ENCODE measurements at places on chromosomes 2 and 18. TPM values are rescaled to one million over a fixed set of nuclear protein-coding genes. Genes with fewer than 3 reads are reported as not detected.

C2orf68 gene
- 16.3 TPM for total RNA-seq

SAG gene
- total RNA-seq, result not detected

GNAL gene
- 0.20 TPM for total RNA-seq

ANKRD29 gene
- 0.35 TPM for total RNA-seq

HTR2B gene
- total RNA-seq, result not detected

SPP2 gene
- total RNA-seq, result not detected

- H3K27me3 ChIP-seq, result no peaks in the 10 kb centered on the region
- no peak for DNase-seq
- no peaks in the 10 kb centered on the region for H3K36me3 ChIP-seq
These were observed 55.6 kb upstream of the FZD5 start for GRCh38 chr2:207825045-207825954.

GRCh38 chr2:225011585-225011984 is 30.7 kb downstream of the DOCK10 start:
- peak; percentile 17 for DNase-seq
- peaks cover 95% of the 10 kb centered on the region for H3K4me1 ChIP-seq
- H3K4me3 ChIP-seq, result peak overlapping the region; percentile 83
- H3K27me3 ChIP-seq, result no peaks in the 10 kb centered on the region

- DNase-seq, result no peak
- peaks cover 22% of the 10 kb centered on the region for H3K36me3 ChIP-seq
- peaks cover 60% of the 10 kb centered on the region for H3K4me1 ChIP-seq
- H3K27ac ChIP-seq, result no peak overlapping the region
- no peak overlapping the region for H3K4me3 ChIP-seq
- H3K27me3 ChIP-seq, result no peaks in the 10 kb centered on the region
These were observed 223.6 kb downstream of the SLC8A1 start for GRCh38 chr2:40228310-40228709.

DNA sequence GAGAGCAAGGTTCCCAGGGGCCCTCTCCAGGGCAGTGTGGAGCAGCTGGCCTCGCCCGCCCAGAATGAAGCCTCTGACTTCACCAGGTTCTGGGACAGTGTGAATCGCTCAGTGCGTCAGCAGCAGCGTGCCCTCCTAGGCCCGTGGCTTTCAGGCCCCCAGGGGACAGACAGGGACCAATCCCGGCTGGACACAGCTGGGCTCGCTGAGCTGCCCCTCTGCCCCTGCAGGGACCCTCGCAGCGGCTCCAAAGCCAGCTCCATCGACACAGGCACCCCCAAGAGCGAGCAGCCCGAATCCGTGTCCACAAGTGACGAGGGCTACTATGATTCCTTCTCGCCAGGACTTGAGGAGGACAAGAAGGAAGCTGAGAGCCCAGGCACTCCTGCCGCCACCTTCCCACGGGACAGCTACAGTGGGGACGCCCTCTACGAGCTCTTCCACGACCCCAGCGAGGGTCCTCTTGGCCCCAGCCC is 7.6 kb downstream of the AMER3 start:
- no peaks in the 10 kb centered on the region for H3K27me3 ChIP-seq
- no peaks in the 10 kb centered on the region for H3K36me3 ChIP-seq
- H3K4me3 ChIP-seq, result no peak overlapping the region
- H3K4me1 ChIP-seq, result no peaks in the 10 kb centered on the region
- no peak for DNase-seq

GRCh38 chr2:59875836-59876235 is 677.6 kb downstream of the BCL11A start:
- H3K27ac ChIP-seq, result no peak overlapping the region
- peaks cover 1% of the 10 kb centered on the region for H3K27me3 ChIP-seq
- no peak overlapping the region for H3K4me3 ChIP-seq
- no peaks in the 10 kb centered on the region for H3K4me1 ChIP-seq
- no peaks in the 10 kb centered on the region for H3K36me3 ChIP-seq

GRCh38 chr2:240833724-240834285 is 13.8 kb upstream of the KIF1A start:
- no peaks in the 10 kb centered on the region for H3K36me3 ChIP-seq
- peaks cover 19% of the 10 kb centered on the region for H3K27me3 ChIP-seq
- no peak overlapping the region for H3K4me3 ChIP-seq
- no peak overlapping the region for H3K27ac ChIP-seq

DNA sequence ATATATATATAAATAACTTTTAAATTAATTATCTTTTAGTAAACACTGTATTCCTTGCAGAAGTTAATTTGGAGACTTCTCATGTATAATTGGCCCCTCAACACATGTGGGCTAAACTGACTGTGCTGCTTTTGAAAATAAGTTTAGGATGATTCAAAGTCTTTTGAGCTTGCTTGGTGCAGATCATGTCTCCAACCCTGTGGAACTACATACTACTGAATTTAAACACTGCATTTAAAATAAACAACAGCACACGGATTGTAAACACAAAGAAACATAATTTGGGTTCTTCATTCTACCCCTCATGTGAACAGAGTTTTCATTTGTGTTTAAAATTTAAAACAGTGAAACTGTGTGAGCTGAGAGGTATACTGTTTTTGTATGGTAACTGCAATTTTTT is 167.7 kb downstream of the DDX1 start:
- no peaks in the 10 kb centered on the region for H3K36me3 ChIP-seq
- no peak overlapping the region for H3K27ac ChIP-seq

- peaks cover 47% of the 10 kb centered on the region for H3K4me1 ChIP-seq
- peaks cover 7% of the 10 kb centered on the region for H3K36me3 ChIP-seq
- H3K4me3 ChIP-seq, result no peak overlapping the region
- no peak overlapping the region for H3K27ac ChIP-seq
- no peak for DNase-seq
These were observed 151.5 kb downstream of the MTCL1 start for GRCh38 chr18:8856769-8857393.

GRCh38 chr2:149858901-149859634 is 271.5 kb upstream of the MMADHC start:
- peaks cover 10% of the 10 kb centered on the region for H3K36me3 ChIP-seq
- DNase-seq, result peak; percentile 62
- peak overlapping the region; percentile 58 for H3K4me3 ChIP-seq
- H3K27me3 ChIP-seq, result no peaks in the 10 kb centered on the region
- peaks cover 50% of the 10 kb centered on the region for H3K4me1 ChIP-seq

DNA sequence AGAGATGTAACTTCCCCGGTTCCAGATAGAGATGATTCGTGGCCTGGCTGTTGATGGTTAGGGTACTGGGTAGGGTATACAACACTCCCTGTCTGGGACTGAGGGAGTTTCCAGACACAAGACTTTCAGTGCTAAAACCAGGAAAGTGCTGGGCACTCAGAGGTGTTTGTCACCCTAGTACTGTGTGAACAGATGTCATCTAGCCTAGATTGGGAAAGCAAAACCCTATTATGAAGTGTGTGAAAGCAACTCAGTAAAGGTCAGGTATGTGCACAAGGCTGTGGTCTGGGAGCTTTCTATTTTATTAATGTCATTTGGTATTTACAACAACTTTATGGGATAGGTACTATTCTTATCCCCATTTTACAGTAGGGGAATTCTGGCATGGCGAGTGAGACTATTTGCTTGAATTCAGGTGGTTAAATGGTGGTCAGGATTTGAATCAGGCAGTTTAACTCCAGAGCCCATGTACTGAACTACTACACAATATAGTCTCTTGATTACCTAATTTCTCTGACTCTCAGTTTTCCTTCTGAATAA is 2.6 kb downstream of the BZW1 start:
- H3K27ac ChIP-seq, result peak overlapping the region; percentile 74
- H3K27me3 ChIP-seq, result peaks cover 3% of the 10 kb centered on the region
- DNase-seq, result no peak
- H3K4me1 ChIP-seq, result peaks cover 74% of the 10 kb centered on the region
- peaks cover 67% of the 10 kb centered on the region for H3K36me3 ChIP-seq

GRCh38 chr2:135926605-135927004 is 50.4 kb upstream of the MCM6 start:
- no peak for DNase-seq
- H3K27ac ChIP-seq, result no peak overlapping the region
- no peaks in the 10 kb centered on the region for H3K27me3 ChIP-seq

GRCh38 chr18:59323931-59324622 is 5.6 kb upstream of the CPLX4 start:
- H3K4me3 ChIP-seq, result no peak overlapping the region
- H3K36me3 ChIP-seq, result peaks cover 34% of the 10 kb centered on the region
- peak; percentile 49 for DNase-seq
- peaks cover 4% of the 10 kb centered on the region for H3K27me3 ChIP-seq
- H3K4me1 ChIP-seq, result peaks cover 13% of the 10 kb centered on the region
- peak overlapping the region; percentile 61 for H3K27ac ChIP-seq

DNA sequence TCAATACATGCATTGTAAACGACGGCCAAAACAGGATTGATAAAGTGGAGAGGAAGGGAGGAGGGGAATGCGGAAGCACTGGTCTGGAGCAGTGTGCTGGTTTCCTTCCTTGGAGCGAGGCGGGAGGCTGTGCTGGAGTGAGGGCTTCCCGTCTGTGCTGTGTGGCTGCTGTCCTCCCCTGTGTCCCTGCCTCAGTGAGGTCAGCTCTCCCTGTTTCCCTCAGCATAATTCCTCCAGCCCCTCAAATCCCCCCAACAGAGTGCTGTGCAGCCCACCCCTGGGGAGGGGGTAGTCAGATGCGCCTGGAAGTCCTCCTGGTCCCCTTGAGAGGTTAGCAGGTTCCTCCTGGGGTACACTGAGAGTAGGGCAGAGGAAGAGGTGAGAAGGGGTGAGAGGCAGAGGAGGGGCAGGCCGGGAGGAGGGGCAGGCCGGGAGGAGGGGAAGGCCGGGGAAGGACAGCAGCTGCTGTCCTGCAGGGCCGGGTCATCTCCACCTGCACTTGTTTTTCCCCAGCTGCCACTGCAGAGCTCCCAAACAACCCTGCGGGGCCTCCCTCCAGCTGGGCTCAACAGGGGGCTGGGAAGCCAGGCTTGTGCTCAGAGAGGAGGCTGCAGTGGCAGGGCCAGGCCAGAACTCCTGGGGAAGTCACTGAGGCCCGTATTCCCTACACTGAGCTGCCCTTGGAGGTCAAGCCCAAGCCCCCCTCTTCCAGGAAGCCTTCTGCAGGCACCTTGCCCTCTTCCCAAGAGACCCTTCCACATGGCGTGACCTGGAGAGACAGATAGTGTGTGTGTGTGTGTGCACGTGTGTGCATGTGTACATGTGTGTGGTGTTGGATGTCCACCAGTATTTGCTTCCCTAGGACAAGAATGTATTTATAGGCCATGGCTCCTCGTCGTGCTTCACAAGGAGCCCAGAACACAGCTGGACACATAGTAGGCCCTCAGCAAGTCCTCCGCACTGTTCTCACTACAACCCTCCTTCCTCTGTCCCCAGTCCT is 13.2 kb upstream of the ATP6V1B1 start:
- H3K4me3 ChIP-seq, result no peak overlapping the region
- no peak for DNase-seq
- no peaks in the 10 kb centered on the region for H3K36me3 ChIP-seq
- no peak overlapping the region for H3K27ac ChIP-seq

GRCh38 chr2:85132834-85133637 is at the start of gene TCF7L1:
Gene TCF7L1 (plus strand): TSS chr2:85133392. CDS start chr2:85133685, 293 bp downstream.
- H3K4me3 ChIP-seq, result peak within 1 kb of the TSS; percentile 90
- H3K27ac ChIP-seq, result no peak within 1 kb of the TSS
- no peaks in the 10 kb centered on the region for H3K27me3 ChIP-seq

GRCh38 chr2:159124441-159124911 is 156.0 kb downstream of the TANC1 start:
- peak; percentile 80 for DNase-seq
- peak overlapping the region; percentile 96 for H3K27ac ChIP-seq
- peaks cover 21% of the 10 kb centered on the region for H3K36me3 ChIP-seq
- peak overlapping the region; percentile 64 for H3K4me3 ChIP-seq
- peaks cover 68% of the 10 kb centered on the region for H3K4me1 ChIP-seq

DNA sequence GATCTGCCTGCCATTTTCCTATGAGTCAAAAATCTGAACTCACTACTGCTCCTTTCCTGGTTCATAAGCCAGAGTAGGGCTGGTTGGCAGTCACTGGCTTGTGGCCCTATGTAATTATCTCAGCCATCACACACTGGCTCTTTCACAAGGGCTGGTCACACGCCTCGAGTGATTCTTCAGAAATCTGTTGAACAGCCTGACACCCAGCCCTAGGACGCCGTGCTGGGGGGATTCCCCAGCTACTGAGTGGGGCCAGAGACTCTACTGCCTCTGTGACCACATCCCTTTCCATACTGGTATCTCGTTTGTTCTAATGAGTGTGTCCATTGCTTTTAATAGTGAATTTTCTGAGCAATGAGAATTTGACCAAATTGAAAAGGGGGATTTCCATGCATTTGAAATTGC is 45.8 kb upstream of the RBM44 start:
- no peak overlapping the region for H3K27ac ChIP-seq
- no peak overlapping the region for H3K4me3 ChIP-seq
- DNase-seq, result no peak

DNA sequence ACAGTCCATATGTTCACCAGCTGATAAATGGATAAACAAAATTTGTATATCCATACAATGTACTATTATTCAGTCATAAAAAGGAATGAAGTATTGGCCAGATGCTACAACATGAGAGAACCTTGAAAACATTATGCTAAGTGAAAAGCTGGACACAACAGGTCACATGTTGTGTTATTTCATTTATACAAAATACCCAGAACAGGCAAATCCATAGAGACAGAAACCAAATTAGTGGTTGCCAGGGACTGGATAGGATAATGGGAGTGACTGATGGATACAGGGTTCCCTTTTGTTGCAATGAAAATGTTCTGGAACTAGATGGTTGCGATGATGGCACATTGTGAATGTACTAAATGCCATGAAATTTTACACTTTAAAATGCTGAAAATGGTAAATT is 10.2 kb upstream of the PCARE start:
- no peak overlapping the region for H3K27ac ChIP-seq
- peaks cover 14% of the 10 kb centered on the region for H3K4me1 ChIP-seq
- peaks cover 2% of the 10 kb centered on the region for H3K27me3 ChIP-seq

- H3K36me3 ChIP-seq, result no peaks in the 10 kb centered on the region
- DNase-seq, result peak; percentile 88
- peak overlapping the region; percentile 84 for H3K27ac ChIP-seq
- peaks cover 29% of the 10 kb centered on the region for H3K4me1 ChIP-seq
These were observed 35.1 kb upstream of the YWHAQ start for GRCh38 chr2:9665898-9666297.

GRCh38 chr2:165251366-165251765 is 12.2 kb downstream of the SCN2A start:
- H3K27ac ChIP-seq, result no peak overlapping the region
- no peaks in the 10 kb centered on the region for H3K36me3 ChIP-seq
- DNase-seq, result no peak
- no peaks in the 10 kb centered on the region for H3K27me3 ChIP-seq
- H3K4me3 ChIP-seq, result no peak overlapping the region

Data from HFFc6 (cell line).